CD8-positive, alpha-beta memory T cell (primary cell): ENCODE measurements at places on chromosomes 3 and 15.

DNA sequence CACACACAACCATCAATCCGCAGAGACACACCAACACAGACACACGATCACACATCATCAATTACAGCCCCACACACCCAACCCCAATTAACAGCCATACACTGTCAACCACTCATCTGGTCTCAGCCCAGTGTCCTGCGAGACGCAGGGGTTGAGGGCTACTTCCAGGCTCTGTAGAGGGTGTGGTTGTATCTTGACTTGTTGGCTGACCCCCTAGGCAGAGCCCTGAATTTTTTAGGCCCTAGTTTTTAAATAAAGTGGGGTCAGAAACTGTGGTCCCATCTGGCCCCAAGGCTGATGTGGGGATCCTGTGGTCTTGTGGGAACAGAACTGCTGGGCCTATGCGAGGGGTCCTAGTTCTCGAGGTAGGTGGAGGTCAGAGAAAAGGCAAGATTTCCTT lies 9.2 kb downstream of the VILL start:
- no peak for DNase-seq

GRCh38 chr3:82001276-82001923 lies 240.0 kb upstream of the GBE1 start:
- no peak for DNase-seq

GRCh38 chr3:148950806-148951205 lies 40.5 kb upstream of the GYG1 start:
- no peak for DNase-seq

DNA sequence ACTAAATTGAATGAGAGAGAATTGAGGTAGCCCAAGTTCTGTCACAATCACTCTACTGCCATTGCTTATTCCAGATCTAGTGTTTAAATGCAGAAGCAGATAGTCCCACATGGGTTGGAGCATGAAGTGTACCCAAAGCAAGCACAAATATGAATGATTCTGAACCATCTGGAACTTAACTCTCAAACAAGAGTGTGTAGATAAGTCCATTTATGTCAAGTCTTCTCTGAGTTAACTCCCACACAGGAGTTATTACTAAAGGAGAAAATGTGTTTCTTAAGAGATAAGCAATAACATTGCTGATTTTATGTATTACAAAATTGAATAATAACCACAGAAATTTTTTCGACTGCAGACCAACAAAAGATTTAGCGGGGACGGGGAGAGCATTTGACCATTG lies 33.6 kb downstream of the PAQR9 start:
- DNase-seq: no peak

DNA sequence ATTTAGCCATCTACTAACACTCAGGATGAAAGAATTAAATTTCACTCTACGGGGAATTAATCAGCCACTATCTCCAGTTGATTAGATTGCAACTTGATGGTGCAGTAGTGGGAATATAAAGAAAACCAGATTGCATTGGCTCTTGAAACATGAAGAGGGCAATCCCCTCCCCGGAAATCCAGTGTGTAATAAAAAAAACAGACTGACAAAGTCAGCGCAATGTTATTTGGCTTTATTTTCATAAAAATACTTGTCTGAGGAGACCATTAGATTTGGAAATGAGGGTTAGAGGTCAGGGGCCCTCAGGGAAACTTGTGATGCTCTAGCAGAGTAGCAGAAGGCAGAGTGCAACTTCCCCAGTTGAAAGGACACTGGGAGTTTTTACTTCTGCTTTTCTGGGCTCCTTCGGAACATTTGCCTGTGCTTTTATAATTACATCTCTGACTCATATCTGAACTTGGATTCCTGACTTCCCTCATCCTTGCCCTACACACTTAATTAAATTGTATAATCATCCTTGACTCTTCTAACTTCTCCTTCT lies 326.8 kb downstream of the TUSC7 start:
- DNase-seq: no peak

DNA sequence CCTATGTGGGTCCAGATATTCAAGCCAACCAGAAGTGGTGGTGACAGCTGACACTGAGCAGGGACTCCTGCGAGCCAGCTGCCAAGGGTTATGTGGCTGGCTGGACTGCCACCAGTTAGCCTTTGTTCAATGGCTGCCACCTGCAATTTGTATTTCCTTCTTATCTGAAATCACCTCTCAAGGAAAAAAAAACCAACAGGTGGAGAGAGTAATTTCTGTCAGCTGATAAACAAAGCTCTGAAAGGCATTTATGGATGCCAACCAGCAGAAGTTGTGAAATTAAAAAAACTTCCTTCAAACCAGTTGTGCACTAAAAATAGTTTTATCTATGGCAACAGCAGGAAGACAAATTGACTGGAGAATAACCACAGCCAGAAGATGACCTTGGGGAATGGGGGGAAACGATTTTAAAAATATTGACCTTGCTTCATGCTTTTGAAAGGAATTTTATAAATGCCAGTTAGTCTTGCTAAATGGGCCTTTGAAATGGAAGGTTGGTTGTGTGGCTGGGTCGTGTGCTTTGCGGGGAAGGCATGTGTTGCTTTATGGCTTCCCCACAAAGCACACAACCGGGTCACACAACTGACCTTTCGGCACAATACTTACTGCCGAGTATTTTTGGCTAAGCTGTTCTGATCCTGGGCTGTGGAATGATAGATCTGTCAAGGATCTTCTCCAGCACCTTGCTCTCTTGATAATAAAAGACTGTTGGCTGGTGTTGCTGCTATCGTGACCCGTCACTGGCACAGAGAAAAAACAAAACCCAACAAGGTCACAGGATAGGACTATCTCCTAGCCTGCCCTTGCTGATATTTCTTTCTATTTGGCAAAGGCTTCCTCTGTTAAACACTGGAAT lies 3.5 kb downstream of the MYZAP start:
- DNase-seq: no peak

- DNase-seq: no peak
Observed at GRCh38 chr15:60627298-60627943, 148.5 kb upstream of the ICE2 start.

- no peak for DNase-seq
Observed at GRCh38 chr15:41979493-41980266, 7.3 kb upstream of the EHD4 start.

DNA sequence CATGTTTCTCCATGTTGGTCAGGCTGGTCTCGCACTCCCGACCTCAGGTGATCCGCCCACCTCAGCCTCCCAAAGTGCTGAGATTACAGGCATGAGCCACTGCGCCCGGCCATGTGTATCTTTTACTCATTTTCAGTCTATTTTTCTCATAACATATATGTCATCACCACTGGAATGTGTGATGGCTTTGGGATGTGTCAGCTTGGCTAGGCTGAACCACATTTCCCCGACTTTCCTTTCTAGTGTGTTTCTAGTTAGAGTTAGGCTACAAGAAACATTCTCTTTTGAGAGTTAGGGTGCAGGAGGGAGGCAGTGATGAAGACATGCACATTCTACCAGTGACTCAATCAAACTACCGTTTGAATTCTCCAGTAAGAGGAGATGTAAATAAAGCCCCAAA lies 444.9 kb upstream of the THBS1 start:
- no peak for DNase-seq

DNA sequence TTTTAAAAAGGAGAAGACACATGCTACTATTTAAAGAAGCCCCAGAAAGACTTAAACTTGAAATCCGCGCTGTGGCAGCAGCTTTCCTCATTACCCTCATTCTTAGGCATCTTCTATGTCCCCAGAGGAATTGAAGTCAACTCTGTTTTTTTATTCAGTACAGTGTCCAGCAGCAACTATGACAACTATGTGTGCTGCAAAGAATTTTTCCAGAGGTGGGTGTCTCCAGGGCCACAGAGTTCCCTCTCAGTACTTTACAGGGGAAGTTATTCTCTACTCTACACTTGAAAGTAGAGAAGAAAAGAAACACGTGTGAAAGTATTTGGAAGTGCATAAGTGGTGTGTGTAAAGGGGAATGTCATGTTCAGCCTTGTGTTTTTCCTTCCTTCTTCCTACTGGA lies 32.0 kb downstream of the GATM start:
- no peak for DNase-seq

DNA sequence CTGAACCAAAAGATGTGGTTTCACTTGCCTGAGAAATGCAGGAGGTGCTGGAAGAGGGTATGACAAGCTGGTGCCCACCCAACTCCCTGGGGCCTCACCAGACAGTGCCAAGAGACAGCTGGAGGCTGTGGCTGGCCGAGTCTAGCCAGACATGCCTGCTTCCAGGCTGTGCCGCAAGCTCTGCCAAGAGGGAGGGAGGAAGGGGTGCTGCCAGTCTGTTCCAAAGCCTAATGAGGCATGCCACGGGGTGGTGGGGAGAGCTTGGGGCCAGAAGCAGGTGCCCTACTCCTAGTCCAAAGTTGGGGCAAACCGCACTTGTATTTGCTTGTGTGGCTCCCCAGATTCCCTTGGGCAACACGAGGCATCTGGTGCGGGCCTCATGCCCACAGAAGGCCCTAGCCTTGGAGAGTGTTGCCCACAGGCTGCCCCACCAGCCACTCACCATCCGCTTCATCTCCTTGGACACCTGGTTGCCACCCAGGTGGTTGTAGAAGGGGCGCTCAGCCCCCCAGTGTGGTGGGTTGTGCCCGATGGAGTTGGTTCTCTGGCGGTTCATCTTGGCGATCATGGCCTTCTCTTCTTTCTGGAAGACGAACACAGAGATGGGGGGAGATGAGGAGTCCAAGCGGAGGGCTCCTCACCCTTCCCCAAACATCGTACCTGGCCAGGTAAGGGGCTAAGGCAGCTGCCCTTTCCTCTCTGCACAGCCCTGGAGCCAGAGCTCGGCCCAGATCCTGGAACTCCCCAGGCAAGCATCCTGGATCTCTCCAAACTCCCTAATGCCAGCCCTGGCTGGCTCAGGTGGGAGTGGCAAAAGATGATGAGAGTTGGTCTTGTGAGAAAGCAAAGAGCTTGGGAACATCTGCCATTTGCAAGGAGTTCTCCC lies 123.4 kb downstream of the SEC22A start:
- DNase-seq: no peak

DNA sequence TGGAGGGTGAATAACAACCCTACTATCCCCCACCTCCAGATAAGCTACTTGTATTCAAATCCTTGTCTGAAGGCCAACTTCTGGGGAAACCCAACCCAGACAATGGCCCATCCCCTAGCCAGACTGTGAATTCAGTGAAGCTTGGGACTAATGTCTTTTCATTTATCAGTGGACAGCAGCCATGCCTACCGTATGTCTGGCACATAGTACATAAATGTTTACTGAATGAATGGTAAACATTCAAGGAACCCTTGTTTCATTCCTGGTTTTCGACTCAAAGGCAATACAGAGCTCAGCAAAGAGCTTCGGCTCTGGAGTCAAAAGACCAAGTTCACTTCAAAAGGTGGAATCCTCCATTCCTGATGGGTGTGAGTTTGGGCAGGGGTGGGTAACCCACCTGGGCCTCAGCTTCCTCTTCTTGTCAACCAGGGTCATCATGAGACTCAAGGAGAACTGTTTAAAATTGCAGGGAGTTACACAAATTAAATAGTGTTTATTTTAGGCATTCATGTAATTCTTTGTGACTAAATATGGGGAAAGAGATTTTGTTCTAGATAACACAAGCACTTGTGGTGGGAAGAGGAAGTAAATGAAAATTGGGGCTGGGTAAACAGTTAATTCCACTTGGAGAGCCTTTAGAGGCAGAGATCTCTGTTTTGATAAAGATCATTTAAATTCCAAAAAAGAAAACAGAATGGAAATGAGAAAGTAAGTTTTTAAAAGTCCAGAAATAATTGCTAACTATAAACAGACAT lies 303.7 kb upstream of the WNT5A start:
- DNase-seq: no peak

- peak; percentile 64 for DNase-seq
Observed at GRCh38 chr15:90956274-90957030, 1.8 kb downstream of the RCCD1 start.

- DNase-seq: no peak
Observed at GRCh38 chr15:81645470-81645869, 271.5 kb upstream of the TMC3 start.

DNA sequence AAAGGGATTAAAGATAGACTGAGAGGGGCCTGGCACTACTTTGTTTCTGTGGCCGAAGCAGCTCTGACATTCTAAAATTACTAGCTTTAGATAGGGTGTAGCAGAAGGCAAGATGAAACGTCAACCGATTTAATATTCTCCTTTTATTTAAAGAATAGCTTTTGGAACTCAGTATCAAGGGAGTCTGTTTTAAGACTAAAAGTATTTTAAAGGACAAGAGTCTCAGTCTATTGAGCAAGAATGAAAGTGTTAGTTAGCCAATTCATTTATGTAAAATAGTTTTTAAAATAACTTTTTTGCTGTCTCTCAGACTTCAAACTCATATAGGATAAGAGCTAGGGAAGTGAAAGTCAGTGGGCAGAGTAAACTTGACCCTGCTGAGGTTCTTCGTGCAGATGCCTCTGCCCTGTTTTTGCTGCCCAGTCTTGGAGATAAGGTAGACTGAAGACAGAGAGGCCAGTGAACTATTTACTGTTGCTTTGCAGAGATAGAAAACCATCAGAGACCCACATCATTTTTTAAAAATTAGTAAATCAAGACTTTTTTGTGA lies 1090.9 kb downstream of the ROBO2 start:
- DNase-seq: no peak

- DNase-seq: no peak
Observed at GRCh38 chr3:187507905-187508304, 139.7 kb downstream of the RTP4 start.

DNA sequence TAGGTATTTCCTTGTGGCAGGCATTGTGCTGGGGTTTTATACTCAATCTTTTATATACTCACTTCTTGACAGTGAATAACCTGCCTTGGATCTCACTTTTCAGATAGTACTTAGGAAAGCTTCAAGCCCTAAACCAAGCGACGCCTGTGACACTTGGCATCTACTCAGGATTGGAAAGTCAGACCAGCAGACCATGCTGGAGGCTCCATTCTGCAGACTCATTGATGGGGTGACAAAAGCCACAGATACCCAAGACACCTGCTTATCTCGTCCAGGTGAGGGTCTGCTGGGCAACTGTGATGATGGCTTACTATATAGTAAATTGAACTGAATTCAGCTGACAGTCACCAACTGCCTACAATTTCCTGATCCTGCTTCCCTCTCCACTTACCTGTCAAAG lies 79.4 kb upstream of the MRPS22 start:
- DNase-seq: no peak

DNA sequence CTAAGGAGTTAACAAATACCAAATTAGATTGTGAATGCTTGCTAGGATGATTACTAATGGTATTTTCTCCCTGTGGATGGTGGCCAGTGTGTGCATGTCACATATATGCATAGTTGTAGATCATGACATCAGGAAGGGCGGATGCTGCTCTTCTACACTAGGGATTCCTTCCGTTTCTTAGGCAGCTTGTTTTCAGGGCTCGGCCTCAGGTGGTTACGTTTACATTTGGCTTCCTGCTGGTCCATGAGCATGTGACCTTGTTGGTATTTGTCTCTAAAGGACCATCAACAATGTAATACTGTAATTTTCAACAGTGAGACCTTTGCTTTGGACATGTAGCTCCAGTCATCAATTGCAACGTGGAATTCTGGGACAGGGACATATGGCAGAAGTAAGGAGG lies 221.4 kb downstream of the NR1D2 start:
- no peak for DNase-seq

DNA sequence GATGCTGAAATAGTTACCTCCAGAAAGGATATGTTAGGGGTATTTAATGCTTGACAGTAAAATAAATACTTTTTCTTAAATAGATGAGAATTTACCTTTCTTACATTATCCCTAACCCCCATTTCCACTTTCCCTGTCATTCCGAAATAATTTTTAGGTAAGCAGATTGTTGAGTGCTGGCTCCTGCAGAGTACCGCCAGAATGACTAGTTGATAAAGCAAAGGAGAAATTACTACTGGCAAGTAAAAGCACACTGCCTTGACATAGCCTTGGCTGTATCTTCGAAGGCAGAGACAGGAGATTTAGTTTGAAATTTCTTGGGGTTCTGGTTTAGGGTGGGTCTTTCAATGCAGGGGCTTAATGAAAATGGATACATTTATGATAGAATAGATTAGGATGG lies 40.8 kb downstream of the LRRC49 start:
- DNase-seq: no peak
